ENCODE measurements at places on chromosomes 1 and 21.

DNA sequence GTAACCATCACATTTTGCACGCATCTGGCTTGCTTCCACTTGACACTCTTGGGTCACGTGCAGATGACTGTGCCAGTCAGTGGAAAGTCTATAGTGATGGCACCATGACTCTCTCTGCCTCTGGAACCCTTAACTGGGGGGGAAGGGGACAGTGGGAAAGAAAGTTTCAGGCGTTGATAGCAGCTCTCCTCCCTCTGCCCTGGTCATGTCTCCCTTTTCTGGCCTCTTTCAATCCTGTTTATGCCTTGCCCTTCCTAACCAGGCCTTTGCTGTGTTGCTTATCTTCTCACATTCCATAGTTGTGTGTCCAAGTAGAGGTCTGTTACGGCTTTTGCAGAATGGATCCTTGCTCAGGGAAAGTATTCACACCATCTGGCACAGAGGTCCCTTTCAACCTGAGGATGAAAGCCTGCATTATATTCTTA, 93.5 kb downstream of the NRDC start:
- no peaks in the 10 kb centered on the region for H3K4me1 ChIP-seq
- H3K4me3 ChIP-seq, result no peak overlapping the region

- no peak for DNase-seq
- no peaks in the 10 kb centered on the region for H3K27me3 ChIP-seq
- no peaks in the 10 kb centered on the region for H3K36me3 ChIP-seq
These were observed 236.1 kb upstream of the USP25 start for GRCh38 chr21:15493646-15494045.

DNA sequence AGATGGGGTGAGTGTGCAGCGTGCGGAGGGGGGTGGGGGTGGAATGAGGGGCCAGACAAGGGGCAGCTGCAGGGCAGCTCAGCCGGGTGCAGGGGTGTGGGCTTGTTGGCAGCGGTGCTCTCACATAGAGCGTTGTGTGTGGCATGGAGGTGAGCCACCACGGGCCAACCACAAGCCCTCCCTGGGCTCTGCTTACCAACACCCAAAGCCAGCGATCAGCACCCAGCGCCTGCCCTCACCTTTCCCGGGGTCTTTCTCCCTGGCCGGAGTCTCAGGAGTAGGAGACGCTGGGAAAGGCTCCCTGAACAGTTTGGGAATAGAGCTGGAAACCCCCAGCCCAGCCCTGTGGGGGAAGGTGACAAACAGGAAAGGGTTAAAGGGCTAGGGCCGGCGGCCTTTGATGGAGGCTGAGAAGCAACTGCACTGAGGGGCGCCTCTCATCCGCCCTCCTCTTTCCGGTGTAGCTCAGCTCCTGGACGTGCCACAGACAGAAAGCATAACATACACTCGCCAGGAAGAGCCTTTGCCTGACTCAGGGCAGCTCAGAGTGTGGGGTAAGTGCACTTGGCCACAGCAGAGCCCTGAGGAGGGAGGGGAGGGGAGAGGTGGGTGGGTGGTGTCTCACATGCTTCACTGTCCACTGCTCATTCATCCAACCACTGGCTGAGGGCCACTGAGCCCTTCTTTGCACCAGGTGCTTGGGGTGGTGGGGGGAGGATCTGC, 577 bp downstream of the IKBKE start:
- DNase-seq, result peak; percentile 89
- peaks cover 41% of the 10 kb centered on the region for H3K4me1 ChIP-seq

DNA sequence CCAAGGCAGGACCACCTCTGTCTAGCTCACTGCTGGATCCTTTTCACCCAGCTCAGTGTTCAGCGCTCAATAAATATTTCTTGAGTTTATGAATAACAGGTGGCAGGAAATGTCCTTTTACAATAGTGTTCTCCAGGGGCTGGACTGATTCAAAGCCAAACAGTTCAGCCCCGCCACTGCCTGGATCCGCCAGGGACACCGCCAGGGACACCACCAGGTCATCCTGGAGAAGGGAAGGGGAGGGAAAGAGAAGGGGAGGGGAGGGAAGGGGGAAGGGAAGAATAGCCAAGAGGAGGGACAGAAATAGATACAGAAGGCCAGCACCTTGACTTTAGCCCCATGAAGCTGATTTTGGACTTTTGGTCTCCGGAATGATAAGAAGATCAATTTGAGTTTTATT, 255.6 kb downstream of the GRIK3 start:
- no peak for DNase-seq
- peaks cover 8% of the 10 kb centered on the region for H3K27me3 ChIP-seq
- no peak overlapping the region for H3K27ac ChIP-seq

DNA sequence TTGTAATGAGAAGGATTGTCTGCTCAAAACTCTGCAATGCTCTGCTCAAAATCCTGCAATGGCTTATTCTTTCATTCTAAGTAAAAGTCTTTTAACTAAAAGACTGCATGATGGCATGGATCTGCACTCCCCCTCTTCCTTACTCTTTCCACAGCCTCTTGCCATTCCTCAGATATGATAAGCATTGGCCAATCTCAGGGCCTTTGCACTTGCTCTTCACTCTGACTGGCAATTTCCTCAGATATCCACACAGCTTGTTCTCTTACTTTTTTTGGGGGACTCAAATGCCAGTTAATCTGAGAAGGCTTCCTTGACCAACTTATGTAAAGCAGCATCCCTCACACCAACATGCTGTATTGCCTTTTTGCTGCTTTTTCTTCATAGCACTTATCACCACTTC, 2.8 kb upstream of the ZMPSTE24 start:
- peaks cover 9% of the 10 kb centered on the region for H3K36me3 ChIP-seq
- no peak overlapping the region for H3K27ac ChIP-seq
- no peak for DNase-seq
- H3K4me1 ChIP-seq, result peaks cover 8% of the 10 kb centered on the region
- H3K27me3 ChIP-seq, result no peaks in the 10 kb centered on the region

- H3K4me1 ChIP-seq, result no peaks in the 10 kb centered on the region
- peak overlapping the region; percentile 71 for H3K27ac ChIP-seq
- H3K27me3 ChIP-seq, result no peaks in the 10 kb centered on the region
- no peaks in the 10 kb centered on the region for H3K36me3 ChIP-seq
These were observed 14.5 kb upstream of the ERRFI1 start for GRCh38 chr1:8040586-8040985.

- peaks cover 4% of the 10 kb centered on the region for H3K4me1 ChIP-seq
- H3K27ac ChIP-seq, result no peak overlapping the region
- no peaks in the 10 kb centered on the region for H3K27me3 ChIP-seq
- H3K4me3 ChIP-seq, result no peak overlapping the region
- H3K36me3 ChIP-seq, result no peaks in the 10 kb centered on the region
These were observed 50.8 kb downstream of the CHD5 start for GRCh38 chr1:6129313-6129712.

DNA sequence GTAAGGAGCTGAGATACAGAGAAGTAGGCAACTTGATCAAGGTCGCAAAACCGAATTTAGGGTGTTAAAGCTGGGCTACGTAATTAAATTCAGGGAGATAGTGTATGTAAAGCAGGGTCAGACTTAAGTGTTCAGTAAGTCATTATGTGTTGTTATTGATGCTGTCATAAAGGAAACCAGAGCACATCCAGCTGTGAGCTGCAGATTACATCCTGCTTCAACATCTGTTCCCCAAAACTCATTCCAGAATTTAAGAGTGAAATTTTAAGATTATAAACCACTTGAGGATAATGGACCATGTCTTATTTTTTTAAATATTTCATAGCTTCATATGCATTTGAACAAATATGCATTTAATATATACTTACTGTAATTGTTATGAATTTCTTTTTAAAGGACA, 49.7 kb downstream of the IVNS1ABP start:
- DNase-seq, result no peak
- no peak overlapping the region for H3K4me3 ChIP-seq
- H3K4me1 ChIP-seq, result no peaks in the 10 kb centered on the region
- no peak overlapping the region for H3K27ac ChIP-seq

DNA sequence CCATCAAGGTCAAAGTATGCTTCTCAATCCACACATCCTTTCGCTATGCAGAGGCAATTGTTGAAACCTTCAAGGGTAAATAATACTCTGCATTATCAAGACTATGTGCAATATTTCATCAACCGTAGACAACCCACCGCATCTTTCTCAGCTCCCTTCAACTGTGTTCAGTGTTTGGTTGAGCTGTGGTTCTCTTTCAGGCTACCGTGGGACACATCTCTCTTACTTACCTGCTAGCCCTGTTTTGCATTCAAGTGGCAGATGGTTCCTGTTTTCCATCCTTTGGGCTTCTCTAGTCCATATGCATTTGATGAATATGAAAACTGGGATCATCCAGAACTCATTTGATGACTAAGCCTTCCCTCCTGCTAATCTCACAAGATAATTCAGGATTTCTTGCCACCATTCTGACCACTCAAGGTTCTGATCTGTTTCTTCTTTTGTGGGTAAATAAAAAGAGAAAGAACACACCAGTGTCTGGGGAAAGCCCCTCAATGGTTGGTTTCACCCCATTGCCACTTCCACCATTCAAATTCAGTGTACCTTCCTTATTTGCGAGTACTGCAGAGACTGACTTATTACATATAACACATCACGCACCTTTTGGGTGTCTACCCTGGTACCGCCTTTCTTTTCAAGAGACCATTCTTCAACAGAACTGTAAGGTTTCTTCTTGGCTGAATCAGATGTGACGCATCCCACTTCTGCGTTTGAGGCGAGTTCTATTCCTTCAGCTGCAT, 61.7 kb downstream of the BACE2 start:
- no peaks in the 10 kb centered on the region for H3K27me3 ChIP-seq
- DNase-seq, result no peak
- no peak overlapping the region for H3K27ac ChIP-seq
- H3K4me1 ChIP-seq, result no peaks in the 10 kb centered on the region
- H3K4me3 ChIP-seq, result no peak overlapping the region
- peaks cover 4% of the 10 kb centered on the region for H3K36me3 ChIP-seq

DNA sequence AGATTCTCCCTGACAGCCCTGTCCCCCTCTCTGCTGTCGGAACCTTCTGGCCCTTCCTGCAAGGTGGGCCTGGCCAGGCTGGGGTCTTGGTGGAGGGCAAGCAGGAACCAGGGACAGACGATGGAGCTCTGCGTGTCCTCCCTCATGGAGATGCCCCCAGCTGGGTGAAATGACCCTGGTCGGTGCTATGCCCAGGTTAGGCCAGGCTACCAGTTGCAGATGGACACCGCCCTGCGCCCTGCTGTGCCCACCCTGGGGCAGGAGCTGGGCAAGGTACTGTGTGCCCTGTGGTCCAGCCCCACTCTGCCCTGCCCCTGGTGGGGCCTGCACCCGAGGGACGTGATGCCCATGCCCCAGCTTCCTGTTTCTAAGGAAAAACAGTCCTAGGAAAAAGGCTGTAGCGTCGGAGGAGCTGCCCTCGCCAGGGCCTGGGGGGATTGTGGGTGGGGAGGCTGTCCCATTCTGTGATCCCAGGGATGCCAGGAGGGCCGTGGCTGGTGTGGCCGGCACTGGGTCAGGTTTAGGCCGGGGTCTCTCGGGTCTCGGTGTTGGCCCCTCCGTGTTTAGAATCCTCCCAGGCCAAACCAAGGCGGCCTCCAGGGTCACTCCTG, 77.6 kb downstream of the MORN1 start:
- DNase-seq, result no peak
- H3K27ac ChIP-seq, result peak overlapping the region; percentile 39
- peaks cover 6% of the 10 kb centered on the region for H3K36me3 ChIP-seq
- peaks cover 73% of the 10 kb centered on the region for H3K4me1 ChIP-seq

- DNase-seq, result no peak
- no peaks in the 10 kb centered on the region for H3K36me3 ChIP-seq
- H3K4me1 ChIP-seq, result no peaks in the 10 kb centered on the region
- H3K4me3 ChIP-seq, result no peak overlapping the region
- peaks cover 69% of the 10 kb centered on the region for H3K27me3 ChIP-seq
- H3K27ac ChIP-seq, result no peak overlapping the region
These were observed 399.5 kb downstream of the MATN1 start for GRCh38 chr1:30323841-30324240.

DNA sequence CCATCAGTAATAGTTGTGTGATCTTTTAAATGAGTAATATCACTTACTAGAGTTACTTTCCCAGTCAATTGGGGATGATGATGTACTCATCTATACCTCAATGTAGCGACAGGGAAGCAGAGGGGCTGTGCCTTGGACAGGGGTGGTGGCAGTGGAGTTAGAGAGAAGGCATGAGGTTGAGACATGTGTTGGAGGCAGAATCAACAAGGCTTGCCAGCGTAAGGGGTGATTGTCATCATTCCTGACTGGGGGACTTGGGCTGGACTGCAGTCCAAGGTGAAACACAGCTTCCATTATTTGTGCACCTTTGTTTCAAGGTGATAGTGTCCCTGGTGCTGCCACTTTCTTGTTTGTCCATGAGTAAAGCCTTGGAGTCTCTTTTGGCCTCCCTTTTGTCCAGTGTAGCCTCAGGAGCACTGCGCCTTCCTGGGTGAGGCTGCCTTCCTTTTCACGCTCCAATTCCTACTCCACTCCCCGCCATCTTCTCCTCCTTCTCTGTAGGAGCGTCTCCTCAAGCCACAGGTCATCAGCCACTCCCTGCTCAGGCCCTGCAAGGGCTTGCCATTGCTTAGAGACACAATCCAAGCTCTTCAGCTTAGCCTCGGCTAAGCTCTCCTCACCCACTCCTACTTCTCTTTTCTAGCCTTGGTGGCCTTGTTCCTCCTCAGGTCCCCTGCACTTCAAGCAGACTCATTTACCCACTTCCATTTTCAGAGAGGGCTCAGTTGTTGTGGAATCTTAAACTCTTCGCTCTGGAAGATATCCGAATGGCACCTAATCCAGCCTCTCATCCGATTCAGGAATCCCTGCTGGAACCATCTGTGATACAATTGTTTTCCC, 77.6 kb upstream of the CD34 start:
- no peak overlapping the region for H3K27ac ChIP-seq
- no peak overlapping the region for H3K4me3 ChIP-seq
- peaks cover 17% of the 10 kb centered on the region for H3K27me3 ChIP-seq
- DNase-seq, result no peak

GRCh38 chr1:18886003-18886335, 16.4 kb downstream of the ALDH4A1 start:
- no peak overlapping the region for H3K4me3 ChIP-seq
- H3K36me3 ChIP-seq, result peaks cover 53% of the 10 kb centered on the region
- no peaks in the 10 kb centered on the region for H3K27me3 ChIP-seq
- peak; percentile 13 for DNase-seq

GRCh38 chr1:212696721-212697331, 2.8 kb downstream of the BATF3 start:
- H3K36me3 ChIP-seq, result no peaks in the 10 kb centered on the region
- H3K27ac ChIP-seq, result no peak overlapping the region
- DNase-seq, result no peak
- H3K27me3 ChIP-seq, result peaks cover 18% of the 10 kb centered on the region
- no peak overlapping the region for H3K4me3 ChIP-seq

GRCh38 chr1:207088701-207089626, at the start of gene C4BPB:
Gene C4BPB (plus strand): TSS chr1:207088860. CDS start chr1:207089532, 672 bp downstream.
- H3K27ac ChIP-seq, result no peak within 1 kb of the TSS
- no peaks in the 10 kb centered on the region for H3K27me3 ChIP-seq
- no peak for DNase-seq
- no peaks in the 10 kb centered on the region for H3K36me3 ChIP-seq

DNA sequence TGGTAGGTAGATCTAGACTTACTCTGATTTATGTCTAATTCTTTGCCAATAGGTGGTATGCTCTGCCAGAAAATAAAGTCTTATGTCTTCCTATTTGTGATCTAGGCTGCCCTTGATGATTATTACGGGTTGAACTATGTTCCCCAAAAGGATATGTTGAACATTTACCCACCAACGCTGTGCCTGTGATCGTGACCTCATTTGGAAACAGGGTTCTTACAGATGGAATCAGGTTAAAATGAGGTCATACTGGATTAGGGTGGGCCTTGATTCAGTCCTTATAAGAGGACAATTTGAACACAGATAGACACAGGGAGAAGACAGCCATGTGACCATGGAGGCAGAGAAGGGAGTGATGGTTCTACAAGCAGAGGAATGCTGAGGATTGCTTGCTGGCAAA, 95.1 kb upstream of the BCAR3 start:
- no peaks in the 10 kb centered on the region for H3K27me3 ChIP-seq
- no peak overlapping the region for H3K27ac ChIP-seq
- no peak overlapping the region for H3K4me3 ChIP-seq
- H3K4me1 ChIP-seq, result peaks cover 6% of the 10 kb centered on the region
- no peak for DNase-seq
- H3K36me3 ChIP-seq, result no peaks in the 10 kb centered on the region
